ENCODE measurements at places on chromosomes 6 and 20.
A peak's percentile ranks its signal among the peaks of the same experiment; 100 is the strongest.

DNA sequence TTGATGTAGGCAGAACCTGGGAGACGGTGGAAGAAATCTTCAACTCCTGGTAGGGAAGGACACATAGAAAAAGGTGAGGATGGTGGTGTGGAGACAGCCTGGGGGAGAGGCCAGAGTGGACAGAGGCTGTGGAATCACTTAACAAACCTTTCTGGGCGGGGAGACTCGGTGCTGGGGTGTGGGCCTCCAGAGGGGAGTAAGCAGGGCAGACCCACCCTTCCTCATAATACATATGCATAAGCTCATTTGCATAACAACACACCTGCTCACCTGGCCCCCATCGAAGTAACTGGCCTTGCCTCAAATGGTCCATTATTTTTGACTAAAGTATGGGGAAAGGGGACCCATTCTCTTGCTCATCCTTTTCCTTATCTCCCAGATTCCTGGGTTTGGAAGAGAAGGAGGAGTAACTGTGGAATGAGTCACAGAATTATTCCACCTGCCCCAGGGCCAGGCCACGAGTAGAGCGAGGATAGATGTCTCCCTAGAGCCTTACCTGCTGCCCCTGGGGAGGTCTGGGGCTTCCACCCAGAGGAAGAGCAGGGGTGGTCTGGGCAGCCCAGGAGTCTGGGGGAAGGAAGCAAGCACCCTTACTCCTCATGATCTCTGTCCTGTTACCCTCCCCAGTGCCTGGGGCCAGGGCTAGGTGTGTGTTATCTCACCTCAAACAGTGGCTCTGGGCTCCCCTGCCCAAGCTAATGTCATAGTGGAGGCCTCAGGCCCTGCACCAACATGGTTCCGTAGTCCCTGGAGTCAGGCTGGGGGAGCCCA, 10.7 kb upstream of the VEGFA start:
- DNase-seq, result no peak

GRCh38 chr6:52284131-52284459, 447 bp downstream of the MCM3 start:
- no peak for DNase-seq

GRCh38 chr20:4064144-4064909, 49.0 kb upstream of the RNF24 start:
- no peak for DNase-seq

DNA sequence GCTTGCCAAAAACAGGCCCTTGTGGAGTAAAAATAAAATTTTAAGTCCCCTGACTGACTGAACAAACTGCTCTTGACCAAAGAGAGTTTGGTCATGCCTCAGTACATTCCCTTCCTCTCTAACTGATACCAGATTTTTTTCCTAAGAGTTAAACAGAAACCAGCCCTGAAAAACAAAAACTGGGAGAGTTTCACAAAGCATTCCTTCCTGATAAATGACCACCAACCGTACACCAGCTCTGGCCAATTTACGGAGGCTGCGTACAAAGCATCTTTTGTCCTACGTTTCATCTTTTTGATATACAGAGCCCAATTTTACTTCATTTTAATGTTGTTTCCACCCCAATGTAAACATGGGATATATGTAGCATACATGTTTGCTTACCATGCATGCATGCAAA, 477.4 kb upstream of the HTR1E start:
- DNase-seq, result no peak

- no peak for DNase-seq
Observed at GRCh38 chr6:144993870-144994269, 708.7 kb downstream of the UTRN start.

DNA sequence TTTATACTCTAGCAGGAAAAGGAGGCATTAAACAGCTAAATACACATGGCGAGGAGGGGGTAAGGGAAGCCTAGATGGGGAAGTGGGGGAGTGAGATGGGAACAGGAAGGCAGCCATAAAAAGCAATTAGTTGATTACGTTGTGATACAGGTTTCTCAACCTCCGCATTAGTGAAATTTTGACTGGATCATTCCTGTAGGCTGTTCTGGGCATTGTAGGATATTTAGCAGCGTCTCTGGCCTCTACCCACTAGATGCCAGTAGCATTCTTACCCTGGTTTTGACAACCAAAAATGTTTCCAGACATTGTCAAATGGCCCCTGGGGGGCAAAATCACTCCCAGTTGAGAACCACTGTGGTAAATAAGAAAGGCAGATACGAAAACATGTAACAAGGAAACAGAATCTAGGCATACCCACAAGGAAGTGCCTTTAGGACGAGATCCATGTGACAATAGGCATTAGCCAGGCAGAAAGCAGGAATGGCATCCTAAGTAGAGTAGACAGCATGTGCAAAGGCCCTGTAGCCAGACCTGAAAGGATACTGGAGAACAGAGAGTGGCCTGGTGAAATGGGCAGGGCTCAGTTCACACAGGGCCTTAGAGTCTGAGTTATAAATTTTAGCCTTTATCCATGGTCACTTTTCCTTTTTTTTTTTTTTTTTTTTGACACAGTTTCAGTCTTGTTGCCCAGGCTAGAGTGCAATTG, 25.8 kb upstream of the PTPN1 start:
- no peak for DNase-seq

- no peak for DNase-seq
Observed at GRCh38 chr6:52381249-52381648, 19.3 kb downstream of the PAQR8 start.

GRCh38 chr20:2804041-2804828, 3.8 kb upstream of the CPXM1 start:
- no peak for DNase-seq

- no peak for DNase-seq
Observed at GRCh38 chr6:33850296-33850695, 46.5 kb upstream of the MLN start.

DNA sequence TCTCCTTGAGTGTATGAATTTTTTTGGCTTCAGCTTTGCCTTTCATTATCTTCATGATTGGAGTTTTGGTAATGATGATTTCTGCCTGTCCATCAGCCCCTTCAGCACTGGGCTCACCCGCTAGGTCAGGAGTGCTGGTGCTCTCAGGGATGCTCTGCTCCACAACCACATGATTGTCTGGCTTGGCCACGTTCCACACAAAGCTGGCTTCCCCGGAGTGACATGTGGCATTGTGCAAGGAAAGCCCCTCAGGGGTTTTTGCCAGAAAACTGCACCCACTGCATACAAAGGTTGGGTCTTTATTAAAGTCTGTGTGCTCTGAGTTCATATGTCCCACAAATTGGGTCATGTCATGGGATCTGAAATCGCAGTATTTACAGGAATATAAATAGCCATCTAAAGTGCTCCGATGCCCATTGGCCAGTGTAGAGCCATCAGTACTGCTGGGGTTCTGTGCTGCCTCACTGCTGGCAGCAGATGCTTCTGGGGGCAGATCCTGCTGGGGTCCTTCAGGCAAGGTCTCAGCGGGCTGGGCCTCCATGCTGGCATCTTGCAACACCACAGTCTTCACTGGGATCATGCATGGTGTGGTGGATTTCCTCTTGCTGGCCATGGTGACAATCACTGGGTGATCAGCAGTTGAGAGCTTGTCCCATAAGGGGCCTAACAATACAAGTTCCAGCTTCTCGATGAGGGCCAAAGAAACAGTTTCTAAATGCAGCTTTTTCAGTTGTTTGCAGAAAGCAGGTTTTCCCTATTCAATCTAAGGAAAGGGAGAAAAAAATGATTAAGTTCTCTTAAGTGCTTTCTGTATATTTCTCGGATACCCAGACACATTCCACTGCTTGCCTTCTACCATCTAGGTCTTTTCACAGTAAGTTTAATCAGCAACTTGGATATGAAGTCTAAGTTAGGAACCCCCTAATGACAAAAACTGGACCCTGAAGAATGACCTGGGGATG, 67.2 kb downstream of the PLCG1 start:
- no peak for DNase-seq

DNA sequence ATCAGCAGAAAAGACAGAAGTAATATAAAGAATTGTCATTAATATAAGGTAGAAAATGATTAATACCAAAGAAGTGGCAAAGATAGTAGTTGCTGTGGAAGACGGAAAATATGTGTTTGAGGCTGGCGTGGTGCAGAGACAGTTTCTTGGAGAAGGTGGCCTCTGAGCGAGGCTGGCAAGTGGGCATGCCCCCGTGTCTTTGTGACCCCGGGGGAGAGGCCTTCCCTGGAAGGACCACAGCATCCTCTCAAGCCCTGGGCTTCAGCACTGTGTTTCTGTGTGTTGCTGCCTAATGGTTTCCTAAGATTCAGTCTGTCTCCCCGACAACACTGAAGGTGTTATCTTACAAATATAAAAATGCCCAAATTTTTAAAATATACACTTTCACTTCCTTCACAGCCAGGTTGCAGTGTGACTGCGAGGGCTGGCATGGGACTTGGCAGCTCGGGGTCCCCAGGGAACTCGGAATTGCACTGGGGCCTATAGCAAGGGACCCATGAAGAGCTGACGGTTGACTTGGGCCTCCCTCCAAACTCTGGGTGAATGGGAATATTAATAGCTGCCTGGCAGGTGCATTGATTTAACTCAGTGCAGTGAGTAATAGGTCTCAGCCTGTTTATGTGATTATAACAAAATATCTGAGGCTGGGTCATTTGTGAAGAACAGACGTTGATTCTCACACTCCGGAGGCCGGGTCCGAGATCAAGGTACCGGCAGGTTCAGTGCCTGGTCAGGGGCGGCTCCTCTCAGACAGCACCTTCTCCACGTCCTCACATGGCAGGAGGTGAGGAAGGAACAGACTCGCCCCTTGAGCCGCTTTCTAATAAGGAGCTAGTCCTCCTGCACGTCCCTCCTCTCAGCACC, 47.4 kb upstream of the AFDN start:
- DNase-seq, result no peak

DNA sequence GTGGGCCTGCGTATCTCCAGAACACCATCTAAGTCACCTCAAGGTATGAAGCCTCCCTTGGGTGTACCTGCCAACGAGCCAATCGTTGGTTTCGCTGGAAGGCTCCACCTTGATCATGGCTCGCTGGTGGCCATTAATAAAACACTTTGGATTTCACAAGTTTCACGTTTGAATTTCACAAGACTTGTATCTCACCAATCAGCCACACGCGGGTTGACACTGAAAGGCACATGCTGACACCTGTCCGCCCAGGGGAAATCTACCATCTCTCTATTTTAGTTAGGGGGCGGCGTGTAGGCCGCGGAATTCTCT, 586 bp upstream of the HMGA1 start:
- DNase-seq, result peak; percentile 80

DNA sequence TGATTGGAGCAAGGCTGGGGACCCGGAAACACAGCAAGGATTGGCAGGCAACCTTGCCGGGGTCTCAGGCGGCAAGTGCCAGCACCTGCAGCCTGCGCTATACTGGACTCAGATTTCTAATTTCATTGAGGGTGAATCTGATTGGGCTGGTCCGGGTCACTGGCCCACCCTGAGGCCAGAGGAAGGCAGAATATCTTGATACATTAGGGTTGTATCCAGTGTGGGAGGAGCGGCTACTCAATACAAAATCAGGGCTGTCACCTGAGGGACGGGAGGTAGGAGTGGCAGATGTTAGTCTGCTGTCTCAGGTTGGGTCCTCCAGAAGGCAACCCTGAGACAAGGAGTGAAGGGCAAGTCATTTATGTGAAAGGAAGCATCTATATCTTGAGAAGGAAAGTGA, 40.7 kb downstream of the BFSP1 start:
- DNase-seq, result no peak

- no peak for DNase-seq
Observed at GRCh38 chr6:128275681-128276080, 244.7 kb downstream of the PTPRK start.

- no peak for DNase-seq
Observed at GRCh38 chr6:4870821-4871494, 94.8 kb downstream of the CDYL start.

- no peak for DNase-seq
Observed at GRCh38 chr6:43204271-43205105, 22.5 kb downstream of the CUL9 start.

GRCh38 chr6:21404577-21404976, 189.0 kb upstream of the SOX4 start:
- DNase-seq, result peak; percentile 1

DNA sequence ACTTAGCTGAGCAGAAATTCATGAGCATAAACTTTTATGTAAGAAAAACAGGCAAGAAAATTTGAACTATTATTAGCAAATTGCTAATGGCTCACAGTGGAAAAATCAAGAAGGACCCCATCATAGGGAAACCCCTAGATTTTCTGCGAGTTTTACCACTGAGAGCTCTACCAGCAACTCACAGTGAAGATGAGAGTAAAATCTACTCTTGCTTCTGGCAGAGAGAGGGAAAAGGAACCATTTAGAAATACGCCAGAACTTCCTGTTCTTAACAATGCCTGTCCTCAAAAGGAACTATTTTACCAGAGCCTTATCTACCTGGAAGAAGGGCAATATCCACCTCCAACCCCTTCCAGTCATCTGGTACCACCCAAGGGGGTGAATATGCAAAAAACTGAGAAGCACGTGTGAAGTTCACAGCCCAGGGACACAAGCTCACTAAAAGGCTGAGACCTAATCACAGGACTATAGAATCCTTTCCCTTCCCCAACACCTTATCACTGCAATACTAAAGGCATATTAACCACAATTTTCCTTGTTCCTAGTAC, 34.4 kb upstream of the ASF1A start:
- DNase-seq, result no peak

DNA sequence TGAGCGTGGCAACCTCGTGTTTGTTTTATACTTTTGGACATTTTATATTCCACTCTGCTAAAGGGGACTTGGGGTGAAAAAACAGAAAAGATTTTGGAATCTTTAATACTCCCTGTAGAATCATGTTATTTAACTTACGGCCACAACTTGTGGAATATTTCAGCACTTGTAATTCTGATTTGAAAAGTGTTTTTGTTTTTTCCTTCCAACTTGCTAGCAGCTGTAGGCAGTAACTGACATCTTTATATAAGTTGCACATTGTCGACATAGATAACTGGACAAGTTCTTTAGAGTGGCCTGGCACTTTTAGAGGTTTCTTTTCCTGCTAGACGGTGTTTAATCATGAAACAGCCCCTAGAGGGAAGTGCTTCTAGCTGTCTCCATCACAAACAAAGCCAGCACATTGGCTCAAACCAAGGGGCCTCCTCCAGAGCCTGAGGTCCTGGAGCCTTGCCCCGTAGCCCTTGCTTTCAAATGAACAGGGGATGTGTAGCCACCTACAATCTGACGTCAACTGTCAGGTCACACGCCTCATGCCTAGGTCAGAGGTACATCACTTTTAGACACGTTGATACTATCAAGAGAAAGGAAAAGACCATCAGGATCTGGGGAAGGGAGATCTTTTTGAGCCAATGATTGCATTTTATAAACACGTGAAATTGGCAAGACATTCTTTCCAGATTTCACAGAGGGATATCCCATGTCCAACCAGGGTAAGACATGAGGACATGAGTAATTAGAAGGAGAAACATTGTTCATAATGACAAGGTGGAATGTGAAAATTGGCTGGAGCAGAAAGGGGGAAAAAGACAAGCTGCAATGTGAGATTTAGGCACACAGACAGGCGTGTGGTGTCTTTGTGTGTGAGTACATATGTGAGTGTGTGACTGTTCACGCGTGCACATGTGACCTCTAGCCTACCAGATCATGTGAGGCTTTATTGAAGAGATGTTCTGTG, 92.1 kb downstream of the TXNDC5 start:
- DNase-seq, result no peak

Measured in CD4-positive, alpha-beta T cell treated with Interleukin-17A for 1 hour (primary cell).